Heart right ventricle (tissue), 16 donors: ENCODE measurements at places on chromosomes 13 and 19. TPM values are rescaled to one million over a fixed set of nuclear protein-coding genes. Genes with fewer than 3 reads are reported as not detected.

ZNF417 gene
- 13.6 TPM for total RNA-seq

CCNE1 gene
- 3.9 TPM for total RNA-seq

GRCh38 chr13:24124789-24125476, 35.6 kb upstream of the SPATA13 start:
- no peak for DNase-seq

DNA sequence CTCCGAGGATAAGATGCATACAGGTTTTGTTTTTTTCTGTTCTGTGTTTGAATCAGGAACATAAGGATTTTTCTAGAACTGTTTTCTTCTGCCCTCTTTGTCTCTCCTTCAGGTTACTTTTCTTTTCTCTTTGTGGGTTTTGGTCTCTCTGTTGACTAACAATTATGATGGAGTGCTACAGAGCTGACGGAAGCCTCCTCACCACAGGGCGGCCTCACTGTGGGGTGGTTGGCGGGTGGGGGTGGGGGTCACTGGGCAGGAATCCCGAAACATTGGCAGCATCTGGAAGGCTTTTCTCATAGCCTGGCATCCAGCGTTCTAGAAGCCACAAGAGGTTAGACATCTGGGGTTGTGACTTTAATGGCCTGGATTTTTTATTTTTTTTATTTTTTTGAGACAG, 12.0 kb upstream of the MATK start:
- DNase-seq, result no peak

GRCh38 chr19:40584007-40584406, 7.3 kb downstream of the SHKBP1 start:
- no peak for DNase-seq
